ENCODE measurements at places on chromosomes 12 and 14.

DNA sequence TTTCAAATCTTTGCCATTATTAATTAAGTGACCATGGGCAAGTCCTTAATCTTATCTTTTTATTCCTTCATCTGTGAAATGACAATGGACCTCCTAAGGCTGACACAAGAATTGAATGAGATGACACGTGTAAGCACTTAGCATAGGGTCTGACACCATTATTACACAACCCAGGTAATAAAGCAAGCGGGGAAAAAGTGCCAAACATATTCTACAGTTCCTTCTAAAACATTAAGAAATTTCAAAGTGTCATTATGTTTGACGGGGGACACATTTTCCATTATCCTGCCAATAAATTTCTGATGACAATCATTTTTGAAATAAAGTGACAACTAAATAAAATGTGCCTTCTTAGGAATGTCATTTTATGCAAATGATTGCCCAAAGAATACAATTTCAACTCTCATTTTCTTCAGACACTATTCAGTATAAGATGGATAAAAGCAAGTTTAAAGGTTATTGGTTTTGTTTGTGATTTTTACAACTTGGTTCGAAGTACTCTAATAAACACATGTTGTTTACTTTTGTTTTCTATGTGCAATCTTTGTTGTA is 3.0 kb downstream of the ANKS1B start:
- DNase-seq, result no peak

GRCh38 chr12:119659289-119659897 is 8.5 kb upstream of the PRKAB1 start:
- DNase-seq, result peak; percentile 54

DNA sequence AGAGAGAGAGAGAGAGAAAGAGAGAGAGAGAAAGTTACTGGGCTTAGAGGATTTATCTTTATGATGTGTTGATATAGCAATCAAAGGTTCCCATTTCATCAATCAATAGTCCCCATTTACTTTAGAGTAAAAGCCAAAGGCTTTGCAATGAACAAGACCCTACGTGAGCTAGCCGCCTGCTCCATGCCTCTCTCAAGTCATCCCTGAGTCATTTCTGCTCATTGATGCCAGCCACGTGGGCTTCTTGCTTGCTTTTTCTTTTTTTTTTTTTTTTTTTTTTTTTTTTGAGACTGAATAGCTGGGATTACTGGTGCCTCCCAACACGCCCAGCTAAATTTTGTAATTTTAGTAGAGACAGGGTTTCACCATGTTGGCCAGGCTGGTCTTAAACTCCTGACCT is 70.9 kb downstream of the GPR135 start:
- no peak for DNase-seq

DNA sequence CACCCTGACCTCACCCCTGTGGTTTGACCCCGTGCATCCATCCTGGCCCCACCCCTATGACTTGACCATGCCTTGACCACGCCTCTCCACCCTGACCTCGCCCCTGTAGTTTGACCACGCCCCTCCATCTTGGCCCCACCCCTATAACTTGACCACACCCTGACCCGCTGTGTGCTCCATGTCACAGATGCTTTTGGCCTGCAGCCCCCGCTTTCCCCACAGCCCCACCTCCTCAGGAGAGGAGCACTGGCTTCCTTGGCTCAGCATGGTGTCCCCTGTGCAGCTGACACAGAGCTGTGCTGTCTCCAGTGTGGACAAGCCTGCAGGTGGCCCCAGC is 269.9 kb upstream of the SFSWAP start:
- DNase-seq, result no peak

- no peak for DNase-seq
These were observed 1397.3 kb upstream of the TMEM132C start for GRCh38 chr12:126869644-126870043.

DNA sequence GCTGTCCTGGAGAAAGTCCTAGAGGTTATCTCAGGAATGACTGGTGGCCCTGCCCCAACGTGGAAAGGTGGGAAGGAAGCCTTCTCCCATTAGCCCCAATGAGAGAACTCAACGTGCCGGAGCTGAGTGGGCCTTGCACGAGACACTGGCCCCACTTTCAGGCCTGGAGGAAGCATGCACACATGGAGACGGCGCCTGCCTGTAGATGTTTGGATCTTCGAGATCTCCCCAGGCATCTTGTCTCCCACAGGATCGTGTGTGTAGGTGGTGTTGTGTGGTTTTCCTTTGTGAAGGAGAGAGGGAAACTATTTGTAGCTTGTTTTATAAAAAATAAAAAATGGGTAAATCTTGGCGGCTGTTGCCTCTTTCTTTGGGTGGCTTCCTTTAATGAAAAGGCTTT is 152.8 kb downstream of the SMOC1 start:
- no peak for DNase-seq

DNA sequence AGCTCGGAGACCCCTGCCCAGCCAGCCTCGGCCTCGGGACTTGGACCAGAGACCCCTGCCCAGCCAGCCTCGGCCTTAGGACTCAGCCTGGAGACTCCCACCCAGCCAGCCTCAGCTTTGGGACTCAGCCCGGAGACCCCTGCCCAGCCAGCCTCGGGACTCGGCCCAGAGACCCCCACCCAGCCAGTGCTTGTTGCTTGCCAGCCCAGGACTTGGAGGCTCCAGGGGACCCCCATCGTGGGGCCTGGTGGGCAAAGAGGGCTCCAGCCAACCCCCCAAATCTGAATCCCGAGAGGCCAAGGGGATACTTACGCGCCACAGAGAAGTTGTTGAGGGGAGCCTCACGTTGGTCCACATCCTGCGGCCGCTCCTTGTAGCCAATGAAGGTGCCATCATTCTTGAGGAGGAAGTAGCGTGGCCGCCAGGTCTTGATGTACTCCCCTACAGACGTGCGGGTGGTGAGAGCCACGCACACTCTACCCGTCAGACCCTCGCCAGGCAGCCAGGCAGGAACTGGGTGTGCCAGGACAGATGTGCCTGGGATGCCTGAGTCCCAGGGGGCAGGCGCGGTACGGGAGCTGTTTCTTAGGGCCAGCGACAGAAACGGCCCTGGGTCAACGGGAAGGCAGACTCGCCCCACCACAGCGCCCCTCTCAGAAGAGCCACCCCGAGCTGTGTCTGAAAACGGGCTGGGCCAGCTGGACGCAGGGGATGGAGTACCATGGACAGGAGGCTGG is 15.6 kb downstream of the AKT1 start:
- no peak for DNase-seq

GRCh38 chr12:123099560-123100192 is 51.2 kb downstream of the PITPNM2 start:
- no peak for DNase-seq

- DNase-seq, result no peak
These were observed 37.6 kb upstream of the CCDC63 start for GRCh38 chr12:110809149-110809548.

DNA sequence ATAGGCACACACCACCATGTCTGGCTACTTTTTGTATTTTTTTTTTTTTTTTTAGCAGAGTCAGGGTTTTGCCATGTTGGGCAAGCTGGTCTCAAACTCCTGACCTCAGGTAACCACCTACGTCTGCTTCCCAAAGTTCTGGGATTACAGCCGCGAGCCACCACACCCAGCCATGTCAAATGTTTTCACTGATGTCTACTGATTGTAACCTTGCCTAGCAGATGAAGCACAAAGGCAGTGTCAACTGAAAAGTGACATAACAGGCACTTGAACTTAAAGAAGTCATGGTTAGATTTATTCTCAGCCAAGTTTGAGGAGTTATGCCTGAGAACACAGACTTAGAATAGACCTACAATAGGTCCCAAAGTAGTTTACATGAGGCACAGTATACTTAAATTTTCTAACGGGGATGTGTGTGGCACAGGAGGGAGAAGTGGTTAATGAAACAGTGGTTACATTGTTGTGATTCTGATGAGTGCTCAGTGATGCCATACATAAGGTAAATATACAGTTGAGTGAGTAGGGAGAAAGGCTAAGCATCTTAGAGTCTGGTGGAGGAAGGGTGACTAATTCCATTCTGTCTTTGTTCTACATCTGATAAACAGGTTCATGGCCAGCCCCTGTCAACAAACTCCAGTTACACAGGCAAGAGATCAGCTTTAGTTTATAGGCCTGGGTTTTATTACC is 12.6 kb upstream of the RNASE4 start:
- no peak for DNase-seq

DNA sequence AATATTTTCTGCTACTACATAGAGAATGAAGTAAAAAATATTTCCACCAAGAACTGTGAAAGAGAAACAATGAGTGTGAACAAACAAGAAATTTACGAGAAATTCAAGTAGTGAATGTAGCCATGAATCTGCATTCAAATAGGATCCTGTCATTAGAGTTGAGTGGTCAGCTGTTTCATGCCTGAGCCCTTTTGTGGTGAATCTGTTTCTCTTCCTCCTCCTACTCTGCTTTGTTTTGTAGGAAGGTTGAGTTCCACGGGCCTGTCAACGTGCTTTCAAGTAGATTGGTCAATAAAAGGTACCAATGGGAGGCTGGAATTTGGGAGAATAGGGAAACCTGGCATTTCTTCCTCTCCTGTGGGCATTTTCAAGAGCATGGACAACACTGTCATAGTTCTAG is 1749.6 kb upstream of the FLRT2 start:
- no peak for DNase-seq

DNA sequence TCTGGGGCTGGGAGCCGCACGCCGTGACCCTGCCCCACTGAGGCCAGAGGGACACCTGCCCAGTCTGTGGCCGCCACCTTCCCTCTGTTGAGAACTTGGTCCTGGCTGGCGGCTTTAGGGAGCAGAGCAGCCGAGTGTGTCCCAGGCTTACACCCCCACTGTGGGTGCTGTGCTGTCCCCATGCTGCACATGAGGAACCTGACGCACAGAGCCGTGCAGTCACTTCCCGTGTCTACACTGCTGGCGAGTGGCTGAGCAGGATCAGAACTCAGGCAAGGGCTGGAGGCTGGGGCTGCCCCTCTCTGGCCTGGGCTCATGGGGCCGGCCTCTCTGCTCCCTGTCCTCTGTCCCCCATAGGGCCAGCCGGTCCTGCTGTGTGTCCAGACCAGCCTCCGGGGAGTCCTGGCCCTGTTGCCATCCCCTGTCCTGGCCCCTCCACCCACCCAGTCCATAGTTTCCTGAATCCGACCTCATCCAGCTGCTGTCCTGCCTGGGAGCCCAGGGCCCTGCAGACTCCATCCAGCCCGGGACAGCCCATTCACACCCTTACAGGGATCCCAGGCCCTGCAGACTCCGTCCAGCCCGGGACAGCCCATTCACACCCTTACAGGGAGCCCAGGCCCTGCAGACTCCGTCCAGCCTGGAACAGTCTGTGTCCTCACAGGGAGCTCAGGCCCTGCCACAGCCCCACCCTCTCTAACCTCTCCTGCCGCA is 10.3 kb downstream of the FBRSL1 start:
- no peak for DNase-seq

DNA sequence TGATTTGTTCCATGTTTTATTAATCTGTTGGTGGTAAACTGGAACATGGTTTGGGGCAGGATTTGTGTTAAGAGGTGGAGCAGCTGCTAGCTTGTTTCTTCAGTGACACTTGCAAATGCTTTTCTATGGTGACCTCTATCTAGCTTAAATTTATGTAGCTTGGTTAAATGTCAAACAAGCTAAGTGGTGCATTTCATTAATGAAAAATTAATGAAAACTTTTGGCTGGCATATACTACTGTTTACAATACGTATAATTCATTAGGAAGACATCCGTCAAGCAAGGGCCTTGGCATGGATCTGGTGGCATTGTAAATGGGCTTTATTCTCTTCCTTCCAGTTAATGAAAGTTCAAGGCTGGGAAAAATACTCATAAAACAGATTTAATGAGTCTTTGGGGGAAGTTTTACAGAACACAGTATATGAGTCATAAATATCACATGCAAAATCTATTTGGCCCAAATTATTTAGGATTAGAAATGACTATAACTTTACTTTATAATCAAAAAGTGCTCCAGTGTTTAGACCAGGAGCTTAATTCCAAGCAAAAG is 807.7 kb upstream of the SEL1L start:
- DNase-seq, result no peak

DNA sequence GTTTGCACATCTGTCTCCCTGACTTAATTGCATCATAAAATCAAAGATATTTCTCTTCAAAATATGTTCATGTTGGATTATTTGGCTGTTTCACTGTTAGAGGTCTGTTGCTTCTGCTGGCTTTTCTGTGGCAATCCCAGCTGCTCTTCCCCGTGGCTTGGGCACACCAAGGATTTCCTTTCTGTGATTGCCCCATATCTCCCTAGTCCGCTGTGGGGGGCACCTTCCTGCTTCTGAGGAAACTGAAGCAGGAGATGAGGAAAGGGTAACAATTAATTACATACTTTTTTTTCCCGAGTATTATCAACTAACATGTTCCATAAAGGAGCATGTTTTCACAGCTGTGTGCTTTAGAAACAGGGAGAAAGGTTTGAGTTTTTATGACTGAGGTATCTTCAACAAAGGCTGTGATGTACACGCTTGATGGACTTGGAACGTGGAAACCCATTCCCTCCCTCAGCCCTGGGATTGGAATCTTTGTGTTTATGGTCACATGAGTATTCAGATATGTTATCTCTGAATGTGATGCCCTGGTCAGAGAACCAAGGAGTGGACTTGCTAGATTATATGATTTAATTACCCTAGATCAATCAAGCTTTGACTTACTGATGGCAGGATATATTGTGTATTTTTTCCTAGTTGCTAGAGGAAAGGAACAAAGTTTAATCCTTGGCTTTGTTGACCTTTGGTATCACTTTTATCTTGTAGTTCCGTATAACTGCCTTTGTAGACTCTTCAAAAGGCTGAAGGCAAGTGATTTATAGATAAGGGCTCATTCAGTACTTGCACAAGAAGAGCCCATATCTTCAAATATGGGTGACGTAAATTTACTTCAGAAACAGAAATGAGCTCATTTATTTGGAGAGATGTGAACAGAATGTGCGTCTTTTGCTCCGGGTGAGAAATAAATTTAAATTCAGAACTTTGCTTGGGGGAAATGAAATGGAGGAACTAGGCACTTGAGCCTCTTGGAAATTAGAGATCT is 46.7 kb downstream of the BORCS5 start:
- no peak for DNase-seq

- no peak for DNase-seq
These were observed 304.8 kb upstream of the ATP2B1 start for GRCh38 chr12:90013409-90013808.

DNA sequence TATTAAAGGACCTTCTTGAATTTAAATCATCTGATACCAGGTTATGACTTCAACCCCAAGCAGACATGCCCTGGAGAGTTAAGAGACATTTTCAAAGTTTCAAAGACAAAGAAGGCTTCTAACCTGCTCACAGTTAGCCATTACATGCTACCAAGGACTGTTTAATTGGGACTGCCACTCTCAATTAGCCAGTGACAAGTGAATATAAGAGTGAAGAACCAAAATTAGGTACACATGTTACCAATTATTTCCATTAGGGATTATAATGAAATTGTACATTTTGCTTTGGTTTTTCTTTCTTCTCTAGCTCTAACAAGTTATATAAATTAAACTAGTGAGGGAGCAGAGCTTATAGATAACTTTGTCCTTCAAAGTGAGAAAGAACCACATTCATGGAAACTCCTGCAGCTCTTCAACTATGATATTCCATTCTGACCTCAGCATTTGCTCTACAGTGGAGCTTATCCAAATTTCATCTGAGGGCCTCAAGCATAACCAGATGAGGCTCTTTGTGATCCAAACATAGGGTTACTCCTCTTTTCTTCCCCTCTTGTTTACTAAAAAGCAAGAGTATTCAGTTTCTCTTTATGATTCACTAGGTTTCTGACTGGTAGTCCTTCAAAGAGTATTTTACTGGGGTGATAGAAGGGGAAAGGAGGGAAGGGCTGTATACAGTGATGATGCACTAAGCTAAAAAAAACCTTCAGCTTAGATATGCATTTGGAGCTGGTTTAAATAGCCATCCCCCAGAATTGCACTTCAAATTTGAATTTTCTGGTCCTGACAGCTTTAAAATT is 91.3 kb downstream of the DUSP6 start:
- no peak for DNase-seq

All from effector memory CD8-positive, alpha-beta T cell (primary cell).